ENCODE measurements at places on chromosomes 13 and 19.

DNA sequence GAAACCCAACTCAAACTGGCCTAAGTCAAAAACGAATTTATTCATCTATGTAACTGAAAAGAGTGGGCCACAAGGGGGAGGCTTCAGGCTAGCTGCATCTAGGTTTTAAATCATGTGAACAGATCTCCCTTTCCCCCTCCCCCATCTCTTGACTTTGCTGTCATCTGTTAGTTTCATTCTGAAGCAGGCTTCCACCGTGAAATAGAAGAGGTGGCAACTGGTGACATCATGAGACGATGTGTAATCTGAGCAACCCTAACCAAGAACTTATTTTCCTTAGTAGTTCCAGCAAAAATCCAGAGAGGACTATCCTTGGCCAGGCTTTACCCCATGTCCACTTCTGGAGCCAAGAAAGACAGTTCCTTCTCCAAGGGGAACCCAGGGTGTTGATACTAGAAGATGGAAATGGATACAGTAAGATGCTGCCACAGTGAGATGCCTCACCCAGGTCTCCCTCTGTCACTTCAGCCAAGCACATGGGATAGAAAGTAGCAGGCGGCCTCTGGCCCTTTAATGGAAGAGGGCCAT lies 9.4 kb downstream of the SAMD4B start:
- no peak for DNase-seq

GRCh38 chr13:46908501-46908900 lies 11.6 kb upstream of the HTR2A start:
- no peak for DNase-seq

GRCh38 chr19:40633207-40633606 lies 32.0 kb downstream of the LTBP4 start:
- no peak for DNase-seq

GRCh38 chr13:101618440-101619187 lies 166.1 kb downstream of the ITGBL1 start:
- no peak for DNase-seq

DNA sequence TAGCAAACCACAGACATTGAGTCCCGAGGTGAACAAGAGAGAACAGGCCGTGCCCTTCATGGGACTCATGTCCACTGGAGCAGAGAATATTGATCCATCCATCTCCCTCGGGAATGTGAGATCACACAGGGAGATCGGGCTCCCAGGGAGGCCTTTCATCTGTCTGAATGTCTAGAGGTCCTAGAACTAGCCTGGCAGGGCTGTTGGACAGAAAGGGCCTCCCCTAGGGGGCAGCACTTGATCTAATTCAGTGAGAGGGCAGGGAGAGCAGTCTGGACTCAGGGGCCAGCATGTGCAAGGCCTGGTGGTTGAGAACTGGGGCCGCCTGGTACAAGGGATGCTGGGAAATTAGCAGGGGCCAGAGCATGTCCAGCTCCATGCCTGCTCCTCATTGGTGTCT lies 4.3 kb downstream of the RUVBL2 start:
- DNase-seq: peak; percentile 32

GRCh38 chr19:30855442-30855841 lies 483.3 kb downstream of the ZNF536 start:
- no peak for DNase-seq

GRCh38 chr19:16283210-16284061 lies 41.2 kb upstream of the KLF2 start:
- no peak for DNase-seq

- no peak for DNase-seq
These were observed 41.7 kb downstream of the ZIC5 start for GRCh38 chr13:99929866-99930265.

DNA sequence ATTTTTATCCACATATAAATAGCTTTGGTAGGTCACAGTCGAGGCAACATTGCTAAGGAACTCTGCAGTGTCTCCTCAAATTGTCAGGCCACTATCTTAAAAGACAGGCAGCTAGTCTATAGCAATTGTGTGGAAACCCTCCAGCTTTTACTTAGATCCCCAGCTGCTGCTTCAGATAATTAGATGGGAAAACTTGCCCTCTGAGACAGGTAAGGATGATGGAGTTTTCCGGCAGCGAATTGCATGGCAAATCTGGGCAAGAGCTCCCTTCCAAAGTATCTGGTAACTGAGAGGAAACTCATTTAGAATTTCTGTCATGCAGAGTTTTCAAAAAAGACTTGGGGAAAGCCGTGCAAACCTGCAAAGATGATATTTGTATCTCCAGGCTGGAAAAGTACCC lies 886.2 kb downstream of the UQCRFS1 start:
- no peak for DNase-seq

DNA sequence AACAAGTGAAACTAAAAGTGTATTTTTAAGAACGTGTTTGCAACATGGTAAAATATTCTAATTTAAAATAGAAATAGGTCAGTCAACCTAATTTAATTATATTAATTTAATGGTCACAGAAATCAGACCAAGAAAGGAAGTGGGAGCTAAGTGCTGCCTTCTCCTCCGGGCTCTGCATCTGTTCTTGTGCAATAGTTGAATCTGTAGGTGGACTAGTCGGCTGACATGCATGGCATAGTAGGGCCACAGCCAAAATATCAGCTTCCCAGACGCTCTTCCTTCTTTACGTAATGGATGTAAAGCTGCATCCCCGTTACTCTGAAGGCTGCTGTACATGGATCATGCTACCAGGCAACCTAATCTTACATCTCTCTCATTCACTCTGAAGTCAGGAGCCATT lies 47.3 kb downstream of the COL4A1 start:
- no peak for DNase-seq

DNA sequence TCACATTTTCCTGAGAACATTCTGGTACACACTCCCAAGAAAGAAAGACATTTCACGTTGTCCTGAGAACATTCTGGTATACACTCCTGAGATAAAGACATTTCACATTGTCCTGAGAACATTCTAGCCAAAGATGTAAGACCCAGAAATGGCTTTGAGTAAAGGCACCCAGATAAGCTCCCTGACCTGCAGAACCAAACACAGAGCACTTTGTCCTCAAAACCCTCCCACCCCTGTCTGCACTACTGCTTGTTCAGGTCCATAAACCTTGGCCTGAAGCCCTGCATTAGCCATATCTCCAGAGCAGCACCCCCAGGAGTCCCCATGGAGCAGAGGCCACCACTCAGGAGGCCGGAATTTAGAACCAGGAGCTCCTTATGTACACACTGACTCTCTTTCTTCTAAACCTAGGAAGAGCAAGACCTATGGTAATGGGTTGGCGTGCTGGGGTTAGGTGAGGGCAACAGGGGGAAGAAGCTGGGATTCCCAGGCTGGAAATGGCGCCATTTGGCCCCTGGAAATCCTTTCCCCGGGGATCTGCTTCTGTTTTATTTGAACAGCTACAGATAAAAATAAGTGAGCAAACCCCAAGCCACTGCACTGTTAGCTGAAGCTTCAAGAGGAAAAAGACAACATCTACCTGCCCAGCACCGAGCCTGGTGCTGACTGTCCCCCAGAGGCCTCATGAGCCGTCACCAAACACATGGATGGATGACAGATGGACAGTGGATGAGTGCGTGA lies 13.7 kb downstream of the GAS6 start:
- DNase-seq: no peak

DNA sequence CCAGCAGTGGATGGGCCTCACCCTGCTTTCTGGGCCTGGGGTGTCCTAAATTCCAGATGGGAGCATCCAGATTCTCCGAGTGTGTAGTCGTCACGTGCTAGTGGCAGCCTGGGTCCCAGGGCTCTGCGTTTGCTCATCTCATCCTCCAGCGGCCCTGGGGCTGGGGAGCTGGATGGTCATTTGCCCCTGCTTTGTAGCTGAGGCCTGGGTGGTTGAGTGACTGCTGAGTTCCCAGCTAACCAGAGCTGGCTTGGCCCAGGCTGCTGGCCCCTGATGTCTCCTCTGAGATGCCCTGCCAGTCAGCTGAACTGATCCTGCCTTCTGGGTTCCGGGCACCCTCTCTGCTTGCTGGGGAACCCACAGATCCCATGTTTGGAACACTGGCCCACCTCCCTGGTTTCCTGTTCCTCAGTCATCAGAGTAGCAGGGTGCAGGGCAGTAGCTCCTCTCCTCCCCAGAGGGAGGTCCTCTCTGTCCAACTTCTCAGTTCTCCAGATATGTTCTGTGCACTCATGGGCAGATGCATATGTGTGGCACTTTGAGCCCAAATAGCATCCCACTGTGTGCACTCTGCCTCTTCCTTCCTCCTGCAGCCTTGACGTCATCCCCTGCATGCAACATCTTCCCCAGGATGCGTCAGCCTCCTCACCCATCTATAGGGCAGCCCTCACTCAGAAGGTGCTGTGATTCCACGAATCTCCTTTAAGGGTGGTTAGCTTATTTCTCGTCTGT lies 22.4 kb upstream of the CRTC1 start:
- no peak for DNase-seq

DNA sequence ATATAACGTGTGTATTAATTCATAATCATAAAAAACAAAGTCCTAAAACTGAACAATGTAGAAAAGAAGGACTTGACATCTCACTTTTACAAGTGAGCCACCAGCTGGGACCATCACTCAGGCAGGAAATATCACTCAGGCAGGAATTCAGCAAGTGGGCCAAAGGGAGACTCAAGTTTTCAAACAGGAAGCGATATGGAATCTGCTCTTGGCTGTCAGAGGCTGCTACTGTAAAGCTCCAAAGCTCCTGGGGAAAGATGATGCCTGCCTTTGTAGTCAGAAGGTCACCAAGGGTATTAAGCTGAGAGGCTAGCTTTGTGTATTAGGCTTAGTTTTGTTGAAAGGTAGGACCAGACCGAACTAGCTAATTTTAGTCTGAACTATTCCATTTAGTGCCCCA lies 5.5 kb upstream of the AKAP11 start:
- DNase-seq: no peak

DNA sequence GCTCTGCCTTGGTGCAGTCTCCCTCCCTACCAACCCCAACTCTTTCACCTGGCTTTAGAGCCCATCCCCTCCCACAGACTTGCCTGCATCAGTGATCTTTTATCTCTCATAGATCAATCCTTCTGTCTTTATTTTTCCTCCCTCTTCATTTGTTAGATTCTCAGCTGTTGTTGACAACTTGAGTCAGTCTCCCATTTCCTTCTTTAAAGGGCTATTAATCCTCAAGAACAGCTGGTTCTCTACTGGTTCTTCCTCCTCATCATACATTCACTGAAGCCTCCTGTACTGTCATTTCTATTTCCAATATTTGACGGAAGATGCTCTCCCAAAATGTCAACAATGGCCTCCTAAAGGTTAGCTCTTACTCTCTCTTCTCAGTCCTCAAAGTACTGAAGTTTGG lies 408.2 kb downstream of the TBC1D4 start:
- no peak for DNase-seq

DNA sequence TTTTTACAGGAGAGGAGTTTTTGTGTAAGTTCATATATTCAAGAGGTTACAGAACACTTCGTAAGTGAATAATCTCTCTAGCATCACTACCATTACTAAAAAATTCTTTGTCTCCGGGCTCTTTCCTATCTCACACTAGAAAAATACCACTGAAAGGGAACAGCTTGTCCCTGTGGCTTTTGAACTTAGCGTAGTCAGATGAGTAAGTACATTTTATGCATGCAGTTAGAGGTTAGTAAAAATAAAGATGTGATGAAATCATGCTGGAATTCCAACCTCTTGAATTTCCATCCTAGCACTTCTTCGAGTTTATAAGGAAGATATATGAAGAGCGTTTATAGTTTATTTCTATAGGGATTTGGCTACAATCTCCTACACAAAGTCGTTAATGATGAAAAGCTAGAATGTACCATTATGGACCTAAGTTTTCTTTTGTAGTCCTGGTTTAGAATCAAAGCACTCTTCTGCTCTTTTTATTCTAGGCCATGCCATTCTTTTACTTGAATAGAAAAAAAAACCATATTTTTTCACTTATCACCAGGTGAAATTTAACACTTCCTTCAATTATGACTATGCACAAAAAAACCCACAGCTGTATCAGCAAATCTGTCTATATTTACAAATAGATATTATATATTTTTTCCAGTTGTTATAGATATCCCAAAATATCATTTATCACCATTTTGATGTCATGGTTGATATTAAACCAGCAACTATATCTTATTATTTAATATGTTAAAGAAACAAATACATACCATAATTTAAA lies 139.9 kb upstream of the PCDH9 start:
- no peak for DNase-seq

GRCh38 chr13:66077132-66077689 lies 1152.9 kb downstream of the PCDH9 start:
- no peak for DNase-seq

- DNase-seq: no peak
These were observed 161.1 kb upstream of the ATXN8OS start for GRCh38 chr13:69946511-69946910.

DNA sequence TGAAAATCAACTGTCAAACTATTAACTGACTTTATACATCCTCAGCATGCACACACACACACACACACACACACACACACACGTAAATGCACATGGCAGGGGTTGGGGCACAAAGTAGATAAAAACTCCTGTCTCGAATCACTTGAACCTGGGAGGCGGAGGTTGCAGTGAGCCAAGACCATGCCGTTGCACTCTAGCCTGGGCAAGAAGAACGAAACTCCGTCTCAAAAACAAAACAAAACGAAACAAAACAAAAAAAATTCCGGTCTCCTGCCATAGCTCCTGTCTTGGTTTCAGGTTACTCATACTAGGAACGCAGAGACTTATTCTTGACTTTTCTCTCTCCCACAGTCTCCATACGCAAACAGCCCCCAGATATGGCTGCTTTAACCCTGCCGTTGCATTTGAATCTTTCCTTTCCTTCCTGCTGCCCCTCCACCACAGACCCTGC lies 148.9 kb downstream of the SHISA2 start:
- no peak for DNase-seq

- no peak for DNase-seq
These were observed 10.6 kb downstream of the RFC3 start for GRCh38 chr13:33828431-33829129.

GRCh38 chr19:55958356-55958755 lies 10.7 kb downstream of the NLRP8 start:
- no peak for DNase-seq

DNA sequence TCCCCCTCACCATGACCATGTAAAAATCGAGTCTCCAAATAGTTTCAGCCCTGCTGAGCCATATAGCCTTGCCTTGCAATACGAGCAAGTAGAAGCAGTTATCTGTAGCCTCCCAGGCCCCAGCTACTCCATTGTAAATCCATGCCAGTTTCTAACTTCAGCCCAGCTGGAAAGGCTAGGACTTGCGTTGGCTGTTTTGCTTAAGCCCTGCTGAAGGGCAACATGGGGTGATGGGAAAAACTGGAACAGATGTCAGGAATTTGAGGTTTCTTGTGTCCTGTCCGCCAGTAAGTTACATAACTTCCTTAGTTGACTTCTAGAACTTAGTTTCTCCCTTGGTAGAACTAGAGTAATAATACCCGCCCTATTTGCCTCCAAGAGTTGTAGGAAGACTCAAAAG lies 216.0 kb upstream of the SERP2 start:
- DNase-seq: no peak

DNA sequence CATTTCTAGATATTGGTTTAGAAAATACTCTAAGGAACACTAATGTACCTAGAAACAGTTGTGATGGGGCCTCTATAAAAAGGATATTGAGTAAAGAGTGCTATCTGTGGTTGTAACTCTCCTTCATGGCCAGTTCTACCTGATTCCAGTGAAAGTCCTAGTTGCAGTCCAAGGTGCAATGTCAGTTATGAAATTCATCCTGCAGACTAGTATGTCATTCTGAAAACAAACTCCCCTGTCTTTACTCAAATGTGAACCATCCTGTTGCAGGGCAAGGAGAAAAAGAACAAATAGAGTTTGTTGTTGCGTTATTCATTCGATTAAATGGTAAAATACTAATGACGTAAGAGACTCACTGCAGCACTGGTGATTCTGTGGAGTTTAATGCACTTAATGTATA lies 18.3 kb upstream of the N4BP2L1 start:
- DNase-seq: no peak
